ENCODE measurements at places on chromosomes 4 and X. TPM values are rescaled to one million over a fixed set of nuclear protein-coding genes. Genes with fewer than 3 reads are reported as not detected.

The SULT1E1 gene
- not detected for total RNA-seq

The SH3BP2 gene
- 4.0 TPM for total RNA-seq

The FOXP3 gene
- 0.14 TPM for total RNA-seq

The CASP6 gene
- total RNA-seq, result 16.5 TPM

The USP17L22 gene
- not detected for total RNA-seq

The SULT1B1 gene
- not detected for total RNA-seq

The HS3ST1 gene
- 0.59 TPM for total RNA-seq

The LDB2 gene
- total RNA-seq, result not detected

The ITM2A gene
- total RNA-seq, result 0.31 TPM

The TMPRSS11F gene
- total RNA-seq, result not detected

The RHOXF1 gene
- total RNA-seq, result not detected

The EVC gene
- total RNA-seq, result 7.7 TPM

The P2RY10 gene
- total RNA-seq, result not detected

The YIPF7 gene
- total RNA-seq, result not detected

The STPG2 gene
- not detected for total RNA-seq

The SPANXA1 gene
- total RNA-seq, result 0.38 TPM

The ODAPH gene
- not detected for total RNA-seq

The FAM241A gene
- 0.82 TPM for total RNA-seq

The PABPC4L gene
- 0.05 TPM for total RNA-seq

The ANXA3 gene
- 60.1 TPM for total RNA-seq

The ESX1 gene
- 0.10 TPM for total RNA-seq

The CXorf49 gene
- not detected for total RNA-seq

The ABRAXAS1 gene
- total RNA-seq, result 4.8 TPM

The DRD5 gene
- not detected for total RNA-seq

The RAP2C gene
- 24.7 TPM for total RNA-seq

The NELFA gene
- total RNA-seq, result 22.7 TPM

The CTBP1 gene
- total RNA-seq, result 86.3 TPM

The EFNB1 gene
- total RNA-seq, result 10.1 TPM

The COL25A1 gene
- total RNA-seq, result not detected

The CT45A1 gene
- not detected for total RNA-seq

The HERC3 gene
- total RNA-seq, result 8.3 TPM

The HDAC8 gene
- 25.5 TPM for total RNA-seq

The GAGE1 gene
- not detected for total RNA-seq

The AFF1 gene
- total RNA-seq, result 12.6 TPM

The USP26 gene
- not detected for total RNA-seq

The RNF212 gene
- total RNA-seq, result 2.3 TPM

The NPY1R gene
- total RNA-seq, result 0.19 TPM

The ANOS1 gene
- total RNA-seq, result 0.20 TPM

The AMMECR1 gene
- total RNA-seq, result 6.2 TPM

The MAGEA4 gene
- total RNA-seq, result not detected

The PDLIM5 gene
- total RNA-seq, result 43.8 TPM

The BLOC1S4 gene
- 17.4 TPM for total RNA-seq

The ATP2B3 gene
- 0.10 TPM for total RNA-seq

The ENPP6 gene
- total RNA-seq, result not detected

The FAM9C gene
- 0.07 TPM for total RNA-seq

The CTAG2 gene
- total RNA-seq, result not detected

The ARX gene
- 0.48 TPM for total RNA-seq

The F8A3 gene
- total RNA-seq, result 0.55 TPM

Data from A549 treated with Mapracorat at 1 μM for 4 hours (cell line).